ENCODE measurements at places on chromosomes 4 and X.

DNA sequence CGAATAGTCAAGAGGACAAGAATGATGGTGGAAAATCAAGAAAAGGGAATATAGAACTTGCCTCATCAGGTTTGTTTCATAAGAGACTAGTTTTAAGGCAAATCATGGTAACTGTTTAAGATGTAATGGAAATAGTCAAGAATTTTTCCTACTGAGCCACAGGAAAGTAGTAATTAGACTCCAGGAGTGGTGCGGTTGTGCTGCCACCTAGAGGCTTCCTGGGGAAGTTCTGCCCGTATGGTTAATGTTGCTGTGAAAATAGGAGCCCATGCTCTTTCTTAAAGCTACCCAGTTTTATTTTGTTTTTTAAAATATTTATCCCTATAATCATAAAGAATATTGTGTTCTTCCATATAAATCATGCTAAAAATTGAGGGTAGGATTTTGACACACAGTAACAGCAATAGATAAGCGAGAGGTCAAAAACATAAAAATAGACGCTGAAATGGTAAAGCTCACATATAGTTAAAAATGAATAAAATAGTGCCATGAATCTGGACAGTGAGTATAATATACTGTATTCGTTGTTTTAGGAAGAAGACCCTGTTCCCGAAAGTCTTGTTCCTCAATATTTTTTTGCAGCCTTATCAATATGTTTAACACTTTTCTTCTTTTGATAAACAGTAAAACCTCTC is 87.0 kb downstream of the PHOX2B start:
- no peak for DNase-seq

- no peak for DNase-seq
Measured at GRCh38 chr4:94168321-94168720, 39.3 kb upstream of the SMARCAD1 start.

- DNase-seq = no peak
Measured at GRCh38 chrX:55794405-55794804, 76.9 kb downstream of the RRAGB start.

GRCh38 chr4:175405961-175406360 is 406.1 kb downstream of the GPM6A start:
- DNase-seq = no peak

- DNase-seq = peak; percentile 72
Measured at GRCh38 chr4:118969359-118969758, 80.7 kb downstream of the SYNPO2 start.

DNA sequence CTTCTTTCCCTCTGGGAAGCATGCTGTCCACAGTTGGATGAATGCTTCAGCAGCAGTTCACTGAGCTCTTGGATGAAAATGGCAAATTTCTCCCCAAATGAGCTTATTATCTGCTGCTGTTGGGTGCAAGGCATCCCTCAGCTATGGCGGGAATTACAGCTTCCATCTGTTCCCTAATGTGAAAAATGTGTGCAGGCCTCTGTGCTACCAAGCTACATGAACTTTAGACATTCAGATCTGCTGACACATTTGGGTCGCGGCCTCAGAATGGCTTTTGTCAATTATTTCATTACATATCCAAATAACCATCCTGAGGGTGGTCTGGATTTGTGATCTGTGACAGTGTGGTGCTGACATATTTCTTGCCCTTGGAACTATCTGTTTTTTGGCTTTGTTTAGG is 119.5 kb upstream of the SCML1 start:
- DNase-seq = no peak

GRCh38 chr4:71570492-71570891 is 213.4 kb downstream of the GC start:
- DNase-seq = no peak

GRCh38 chr4:103162176-103162575 is 36.0 kb downstream of the CENPE start:
- DNase-seq = no peak

All from Right ventricle myocardium inferior (tissue), 1 donor.